ENCODE measurements at places on chromosomes 12 and 14.

DNA sequence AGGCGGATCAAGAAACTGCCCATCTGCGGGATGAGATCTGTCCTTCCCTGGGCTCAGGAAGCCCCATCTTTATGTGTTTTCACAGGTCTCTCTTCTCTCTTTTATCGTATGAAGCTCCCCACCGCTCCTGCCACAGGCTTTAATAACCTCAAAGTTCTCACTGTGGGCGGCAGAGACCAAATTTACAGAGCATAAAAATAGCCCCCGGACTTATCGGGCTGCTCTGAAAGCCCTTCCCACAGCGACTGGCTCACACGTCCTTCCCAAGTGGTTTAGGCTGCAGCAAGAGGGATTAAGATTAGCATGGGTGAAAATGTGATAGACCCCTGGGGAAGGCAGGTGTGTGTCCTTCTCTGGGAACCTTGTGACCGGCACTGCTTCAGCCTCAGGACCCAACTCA lies 47.8 kb downstream of the TESC start:
- no peak for DNase-seq

DNA sequence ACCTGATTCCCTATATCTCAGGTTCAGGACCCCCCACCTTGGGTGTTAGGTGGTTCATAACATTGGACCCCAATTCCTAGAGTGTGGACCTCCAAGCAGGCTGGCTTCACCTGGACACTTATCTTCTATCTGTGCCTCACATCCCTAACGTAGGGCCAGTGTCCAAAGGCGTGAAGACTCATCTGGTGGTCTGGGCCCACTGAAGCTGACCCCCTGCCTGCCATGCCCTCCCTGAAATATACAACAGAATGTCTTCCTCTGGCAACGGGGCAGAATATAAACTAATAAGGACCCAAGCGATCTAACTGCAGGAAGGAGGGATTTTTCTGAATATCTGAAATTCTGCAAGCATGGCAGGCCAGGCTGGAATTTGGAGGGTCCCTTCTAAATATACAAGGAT lies 5.6 kb downstream of the HOXC13 start:
- no peak for DNase-seq

GRCh38 chr12:2023365-2023764 lies 19.1 kb upstream of the DCP1B start:
- DNase-seq: no peak

GRCh38 chr14:103260629-103261124 lies 73.4 kb upstream of the EIF5 start:
- DNase-seq: no peak

GRCh38 chr12:95641299-95641952 lies 90.2 kb upstream of the USP44 start:
- DNase-seq: no peak

GRCh38 chr14:51897791-51898355 lies 37.5 kb downstream of the GNG2 start:
- no peak for DNase-seq

GRCh38 chr12:74317078-74317601 lies 220.5 kb upstream of the ATXN7L3B start:
- no peak for DNase-seq

DNA sequence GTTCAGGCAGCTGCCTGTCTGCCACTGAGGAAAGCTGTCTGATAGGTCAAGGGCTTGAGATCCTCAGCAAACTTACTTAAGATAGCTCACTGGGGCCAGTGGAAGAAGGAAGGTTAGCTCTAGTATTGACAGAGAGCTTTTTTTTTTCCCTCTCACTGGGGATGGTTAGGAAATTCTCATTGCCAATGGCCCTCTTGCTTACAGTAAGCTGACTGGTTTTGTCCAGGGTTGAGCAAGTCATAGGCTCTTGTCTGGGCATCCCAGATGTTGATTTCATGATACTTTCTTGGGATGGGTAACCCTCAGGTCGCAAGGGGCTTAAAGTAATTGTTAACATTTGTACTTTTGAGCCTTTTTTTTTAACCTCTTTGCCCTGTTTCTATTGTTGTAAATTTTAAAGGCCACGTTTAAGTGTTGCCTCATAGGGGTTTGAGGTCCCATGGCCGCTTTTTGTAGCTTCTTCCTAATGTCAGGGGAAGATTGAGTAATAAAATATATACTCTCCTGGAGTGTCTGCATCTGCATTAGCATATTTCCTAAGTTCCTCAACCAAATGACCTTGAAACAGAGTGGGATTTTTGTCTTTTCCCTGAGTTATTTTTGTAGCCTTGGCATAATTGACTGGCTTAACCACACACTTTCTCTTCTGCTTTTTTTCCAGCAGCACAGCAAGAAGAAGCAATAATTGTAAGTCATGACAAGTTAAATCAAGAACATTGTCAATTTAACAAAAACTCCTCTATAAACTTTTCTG lies 716.0 kb downstream of the LRFN5 start:
- DNase-seq: no peak

GRCh38 chr12:132285991-132286681 lies 43.3 kb downstream of the GALNT9 start:
- DNase-seq: no peak

GRCh38 chr14:106511006-106511799 lies 984.8 kb downstream of the TMEM121 start:
- peak; percentile 49 for DNase-seq

DNA sequence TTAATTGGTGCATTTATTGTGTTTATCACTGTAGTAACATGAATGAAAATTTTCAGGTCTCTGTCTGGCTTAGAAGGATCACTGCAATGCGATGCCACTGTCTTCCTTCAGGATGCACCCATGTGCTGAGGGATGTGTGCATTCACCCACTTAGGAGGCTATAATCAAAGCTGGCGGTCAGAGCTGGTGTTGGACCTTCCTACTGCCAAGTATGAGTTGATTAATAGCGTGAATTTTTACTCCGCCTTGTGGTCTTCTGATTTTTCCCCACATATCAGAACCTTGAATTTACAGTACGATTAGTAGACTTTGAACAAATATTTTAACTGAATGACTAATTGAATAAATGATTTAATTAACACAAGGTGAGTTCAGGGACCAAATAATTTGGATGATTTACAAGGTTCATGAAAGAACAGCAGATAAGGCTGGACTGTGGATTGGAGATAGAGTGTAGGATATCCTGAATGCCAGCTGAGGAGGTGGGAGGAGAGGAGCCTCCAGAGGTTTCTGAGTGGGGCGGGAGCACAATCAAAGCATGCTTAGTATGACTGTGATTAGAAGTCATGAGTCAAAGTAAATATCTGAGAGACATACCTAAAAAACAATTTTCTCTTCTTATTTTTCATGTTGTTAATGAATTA lies 50.1 kb downstream of the RERG start:
- DNase-seq: no peak

GRCh38 chr12:104733717-104734175 lies 224.3 kb downstream of the SLC41A2 start:
- no peak for DNase-seq

DNA sequence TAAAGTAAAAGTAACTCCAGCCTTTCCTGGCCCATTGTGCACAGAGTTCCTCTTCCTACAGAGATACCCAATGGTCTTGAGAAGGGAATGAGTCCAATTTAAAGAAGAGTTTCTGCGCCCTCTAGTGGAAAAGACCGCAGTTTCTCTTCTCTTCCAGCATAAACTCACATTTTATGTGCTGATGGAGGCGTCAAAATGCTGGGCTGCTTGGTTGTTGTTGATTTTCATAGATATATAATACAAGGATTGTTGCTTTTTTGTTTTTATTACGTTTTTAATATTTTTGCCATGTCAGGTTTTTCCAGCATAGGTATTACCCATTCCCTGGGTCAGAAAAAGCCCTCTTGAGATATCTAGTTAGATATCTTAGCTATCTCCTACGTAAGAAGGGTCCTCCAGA lies 356.9 kb upstream of the STXBP6 start:
- DNase-seq: no peak
